ENCODE measurements at places on chromosomes 6 and 20.

- peak; percentile 80 for DNase-seq
These were observed 44.9 kb downstream of the SNAI1 start for GRCh38 chr20:50027611-50028105.

DNA sequence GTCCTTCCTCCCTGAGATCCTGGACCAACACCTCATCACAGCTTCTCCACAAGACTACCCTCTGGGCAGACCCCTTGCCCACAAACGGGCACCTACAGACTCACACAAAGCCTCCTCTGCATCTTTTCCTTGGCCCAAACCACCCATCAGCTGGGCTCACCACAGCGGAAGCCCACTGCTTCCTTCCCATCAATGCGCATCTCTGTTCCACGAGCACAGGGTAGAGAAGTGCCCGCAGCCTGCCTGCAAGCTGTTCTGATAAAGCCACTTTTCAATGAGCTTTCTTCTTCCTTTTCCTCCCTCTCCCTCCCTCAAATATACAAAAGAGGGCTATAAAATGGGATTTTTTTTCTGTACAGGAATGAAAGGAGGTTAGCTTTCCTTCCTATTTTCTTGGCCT is 111.2 kb downstream of the NFATC2 start:
- no peak for DNase-seq

DNA sequence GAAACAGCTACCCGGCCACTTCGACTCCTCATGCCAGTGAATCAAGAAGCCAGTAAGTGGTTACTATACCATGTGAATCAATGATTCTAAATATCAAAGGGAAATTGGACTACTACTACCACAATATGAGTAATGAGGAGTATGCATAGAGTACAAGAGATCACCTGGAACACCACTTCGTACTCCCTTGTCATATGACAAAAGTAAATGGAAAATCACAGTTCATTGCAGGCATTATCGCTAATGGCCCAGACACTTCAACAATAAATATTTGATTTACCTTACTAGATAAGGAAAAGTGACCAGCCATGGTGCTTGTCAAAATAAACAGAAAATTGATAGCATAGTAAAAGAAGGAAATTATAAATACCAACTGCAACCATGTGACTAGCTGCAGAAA is 73.1 kb downstream of the BMP5 start:
- DNase-seq: no peak

- no peak for DNase-seq
These were observed 21.3 kb upstream of the TLDC2 start for GRCh38 chr20:36854348-36855240.

- no peak for DNase-seq
These were observed 292.6 kb downstream of the CLVS2 start for GRCh38 chr6:123288649-123289048.

GRCh38 chr20:55386686-55387085 is 618.6 kb downstream of the CBLN4 start:
- no peak for DNase-seq

DNA sequence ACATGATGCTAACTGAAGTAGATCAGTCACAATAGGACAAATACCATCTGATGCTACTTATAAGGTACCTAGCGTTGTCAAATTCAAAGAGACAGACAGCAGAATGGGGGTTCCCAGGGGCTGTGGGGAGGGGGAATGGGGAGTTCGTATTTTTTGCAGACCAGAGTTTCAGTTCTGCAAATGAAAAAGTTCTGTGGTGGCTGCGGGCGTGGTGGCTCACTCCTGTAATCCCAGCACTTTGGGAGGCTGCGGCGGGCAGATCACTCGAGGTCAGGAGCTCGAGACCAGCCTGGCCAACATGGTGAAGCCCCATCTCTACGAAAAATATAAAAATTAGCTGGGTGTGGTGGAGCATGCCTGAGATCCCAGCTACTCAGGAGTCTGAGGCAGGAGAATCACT is 68.1 kb downstream of the SLC22A23 start:
- no peak for DNase-seq

GRCh38 chr6:157597461-157598312 is 216.7 kb downstream of the ZDHHC14 start:
- DNase-seq: no peak

GRCh38 chr20:38725931-38726803 is 1.9 kb downstream of the SLC32A1 start:
- no peak for DNase-seq

DNA sequence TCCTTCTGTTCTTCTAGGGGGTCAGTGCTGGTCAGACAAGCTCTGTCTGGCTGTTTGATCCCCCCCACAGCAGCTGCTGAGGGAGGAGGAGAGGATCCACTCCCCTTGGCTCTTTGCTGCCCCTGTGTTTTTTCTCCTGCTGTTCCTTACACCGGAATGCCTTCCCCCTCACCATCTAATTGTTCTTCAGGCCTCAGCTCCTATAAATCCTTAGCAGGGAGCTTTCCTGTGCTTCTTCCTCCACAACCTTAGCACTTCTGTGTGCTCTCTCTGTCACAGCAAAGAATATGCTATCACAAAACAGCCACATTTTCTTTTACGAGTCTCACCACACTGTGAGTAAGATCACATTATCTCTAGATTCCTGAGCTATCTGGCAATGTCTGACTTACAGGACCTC is 196.6 kb downstream of the OTOR start:
- no peak for DNase-seq

- DNase-seq: no peak
These were observed 32.1 kb upstream of the CENPW start for GRCh38 chr6:126307849-126308248.

- no peak for DNase-seq
These were observed 59.9 kb upstream of the MAP3K4 start for GRCh38 chr6:160931378-160932310.

DNA sequence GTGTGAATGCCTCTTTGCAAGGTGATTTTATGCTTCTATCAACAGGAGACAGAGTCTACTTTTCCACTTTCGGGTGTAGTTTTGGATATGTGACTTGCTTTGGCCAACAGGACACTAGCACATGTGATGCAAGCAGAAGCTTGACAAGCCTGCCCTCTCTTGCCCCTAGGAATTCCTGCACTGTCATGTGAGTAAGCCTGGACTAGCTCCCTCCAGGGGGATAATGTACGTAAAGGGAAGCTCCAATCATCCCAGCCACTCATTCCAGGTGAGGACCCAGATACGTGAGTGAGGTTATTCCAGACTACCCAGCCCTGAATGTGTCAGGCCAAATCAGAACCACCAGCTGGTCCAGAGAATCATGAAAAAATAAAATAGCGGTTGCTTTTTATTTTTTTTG is 33.3 kb downstream of the BEND3 start:
- no peak for DNase-seq

- no peak for DNase-seq
These were observed 235.0 kb downstream of the TTLL2 start for GRCh38 chr6:167559675-167560479.

DNA sequence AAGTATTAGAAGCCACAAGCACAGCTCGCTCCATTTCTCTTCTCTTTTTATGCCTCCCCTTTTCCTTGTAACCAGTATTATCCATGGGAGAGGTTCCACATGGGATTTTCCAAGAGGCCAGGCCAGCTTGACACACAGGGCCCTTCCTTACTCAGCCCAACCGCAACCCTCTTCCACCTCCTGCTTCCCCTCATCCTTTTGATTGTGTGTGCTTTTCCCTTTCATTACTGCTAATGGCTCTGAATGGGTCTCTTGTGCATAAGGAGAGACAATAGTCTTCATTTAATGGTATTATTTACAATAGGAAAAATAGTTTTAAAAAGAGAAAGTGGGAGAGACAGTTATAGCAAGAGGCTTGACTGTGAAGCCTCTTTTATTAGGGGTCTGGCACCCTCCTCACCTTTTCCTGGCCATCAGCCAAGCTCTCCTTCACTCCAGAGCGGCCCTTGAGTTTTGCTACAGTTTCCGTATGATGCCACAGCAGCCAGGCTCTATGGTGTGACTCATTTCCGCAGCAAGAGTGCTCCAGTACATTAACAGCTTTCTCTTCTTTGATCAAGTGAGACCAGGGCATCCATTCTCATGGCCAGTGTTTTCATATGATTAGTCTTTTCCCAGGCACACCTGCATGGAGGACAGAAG is 579.5 kb downstream of the TFAP2B start:
- no peak for DNase-seq

GRCh38 chr20:10357974-10358373 is 76.0 kb downstream of the MKKS start:
- DNase-seq: no peak

DNA sequence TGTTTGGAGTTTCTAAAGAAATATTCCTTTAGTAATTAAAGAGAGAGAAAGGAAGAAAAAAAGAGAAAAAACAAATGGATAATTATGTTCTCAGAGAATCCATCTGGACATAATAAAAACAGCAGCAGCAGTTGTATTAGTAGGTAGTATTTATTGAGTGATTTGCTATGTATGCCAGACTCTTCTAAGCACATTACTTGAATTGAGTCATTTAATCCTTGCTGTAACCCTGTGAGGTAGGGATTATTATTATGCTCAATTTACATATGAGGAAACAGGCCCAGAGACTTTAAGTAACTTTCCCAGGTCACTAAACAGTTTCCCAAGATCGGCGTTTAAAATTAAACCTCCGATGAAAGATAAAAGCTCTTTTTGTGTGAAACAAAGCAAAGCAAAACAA is 238.8 kb downstream of the TSHZ2 start:
- DNase-seq: no peak

DNA sequence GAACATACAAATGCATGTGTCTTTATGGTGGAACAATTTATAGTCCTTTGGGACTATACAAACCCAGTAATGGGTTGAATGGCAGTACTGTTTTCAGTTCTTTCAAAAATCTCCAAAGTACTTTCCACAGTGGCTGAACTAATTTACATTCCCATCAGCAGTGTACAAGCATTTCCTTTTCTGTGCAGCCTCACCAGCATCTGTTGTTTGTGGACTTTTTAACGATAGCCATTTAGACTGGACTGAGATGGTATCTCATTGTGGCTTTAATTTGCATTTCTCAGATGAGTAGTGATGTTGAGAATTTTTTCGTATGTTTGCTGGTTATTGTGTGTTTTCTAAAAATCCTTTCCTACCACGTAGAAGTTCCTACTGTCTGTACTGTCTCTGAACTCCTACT is 327.2 kb upstream of the ZFP64 start:
- no peak for DNase-seq
